ENCODE measurements at places on chromosomes 11 and 22.

DNA sequence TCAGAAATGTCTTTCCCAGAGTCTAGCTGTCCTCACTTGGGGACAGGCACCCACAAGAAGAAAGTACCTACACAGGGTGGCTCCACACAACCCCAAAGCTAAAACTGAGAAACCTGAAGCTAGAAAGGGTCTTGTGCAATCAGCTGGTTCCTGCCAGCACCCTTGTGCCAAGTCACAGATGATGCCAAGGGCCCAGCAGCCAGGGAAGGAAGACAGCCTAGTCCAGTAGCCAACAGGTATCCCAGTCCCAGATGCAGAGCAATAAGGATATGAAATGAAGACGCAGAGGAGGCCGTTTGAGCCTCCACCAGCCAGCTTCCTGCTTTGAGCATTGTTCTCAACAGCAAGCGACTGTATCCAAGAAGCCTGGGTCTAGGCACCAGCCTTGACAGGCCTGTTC is 6.1 kb downstream of the PLEKHA7 start:
- no peak for DNase-seq

- no peak for DNase-seq
Measured at GRCh38 chr22:26770624-26771023, 113.2 kb downstream of the MIAT start.

DNA sequence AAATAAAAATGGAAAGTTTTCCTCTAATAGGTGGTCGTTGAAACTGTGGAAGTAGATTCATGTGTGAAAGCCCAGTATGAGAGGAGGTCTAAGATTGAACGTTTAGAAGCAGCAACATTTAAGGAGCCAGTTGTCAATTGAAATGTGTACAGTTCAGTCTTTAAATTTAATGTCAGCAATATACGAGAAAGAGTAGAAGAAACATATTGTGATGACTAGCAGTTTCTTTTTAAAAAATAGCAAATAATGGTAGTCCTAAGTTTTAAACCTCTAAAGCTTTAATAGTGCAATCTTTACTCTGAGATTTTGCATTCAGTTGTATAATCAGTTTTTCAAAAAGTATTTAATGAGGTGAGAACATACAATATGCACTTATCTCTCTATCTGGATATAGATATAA is 44.9 kb downstream of the TMEM135 start:
- no peak for DNase-seq

GRCh38 chr22:38309614-38310517 is 7.4 kb downstream of the CSNK1E start:
- DNase-seq = no peak

DNA sequence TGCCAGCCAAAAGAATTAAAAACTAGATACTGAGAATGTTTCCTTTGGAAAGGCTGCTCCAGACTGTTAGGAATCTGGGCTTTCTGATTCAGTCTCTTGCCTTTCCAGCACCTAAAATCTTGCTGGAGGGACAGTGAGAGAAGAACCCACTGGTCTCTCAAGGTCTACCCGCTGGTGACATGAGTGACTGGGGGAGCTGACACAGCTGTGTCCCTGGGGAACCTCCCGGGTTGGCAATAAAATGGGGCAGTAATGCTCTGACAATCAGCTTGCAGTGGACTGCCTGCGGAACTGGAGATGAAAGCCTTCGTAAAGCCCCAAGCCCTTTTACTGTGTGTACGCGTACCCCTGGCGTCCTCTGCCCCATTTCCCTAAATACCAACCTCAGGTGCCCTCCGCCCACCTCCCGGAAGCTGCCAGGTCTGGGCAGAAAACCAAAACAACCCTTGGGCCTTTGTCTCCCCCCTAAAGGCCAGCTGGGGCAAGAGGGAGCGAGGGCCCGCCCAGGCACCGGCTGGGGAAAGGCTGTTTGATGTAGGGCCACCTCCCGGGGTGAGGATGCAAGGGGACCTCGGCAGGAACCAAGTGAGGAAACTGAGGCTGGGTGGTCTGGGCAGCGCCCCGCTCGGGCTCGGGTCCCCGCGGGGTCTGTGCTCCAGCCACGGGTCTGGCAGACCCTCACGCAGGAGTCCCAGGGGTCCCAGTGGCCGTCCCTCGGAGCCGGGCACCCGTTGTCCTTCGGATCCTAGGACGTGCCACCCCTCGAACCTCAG is 741 bp downstream of the CARS1 start:
- no peak for DNase-seq

- no peak for DNase-seq
Measured at GRCh38 chr11:103031834-103032233, 60.1 kb downstream of the DCUN1D5 start.

- no peak for DNase-seq
Measured at GRCh38 chr11:75333807-75334140, 17.7 kb downstream of the ARRB1 start.

- DNase-seq = no peak
Measured at GRCh38 chr11:121255473-121256125, 37.0 kb upstream of the SC5D start.

- DNase-seq = no peak
Measured at GRCh38 chr11:15627560-15627959, 512.8 kb downstream of the INSC start.

DNA sequence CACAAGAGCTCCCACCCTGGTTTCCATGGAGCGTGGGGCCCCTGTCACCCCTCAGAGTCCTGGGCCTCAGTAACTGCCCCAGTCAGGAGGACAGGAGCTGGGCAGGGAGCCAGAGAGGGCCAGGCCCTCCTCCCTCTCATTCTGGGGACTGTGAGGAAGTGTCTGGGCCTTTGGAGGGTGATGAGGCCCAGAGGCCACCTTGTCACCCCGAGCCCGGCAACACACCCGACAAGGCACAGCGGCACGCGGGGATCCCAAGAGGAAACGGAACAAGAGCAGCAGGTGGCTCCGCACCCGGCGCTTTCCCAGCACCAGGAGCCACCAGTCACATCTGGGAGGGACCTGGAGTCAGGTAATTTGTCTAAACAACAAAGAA is 72.1 kb downstream of the CELSR1 start:
- no peak for DNase-seq

DNA sequence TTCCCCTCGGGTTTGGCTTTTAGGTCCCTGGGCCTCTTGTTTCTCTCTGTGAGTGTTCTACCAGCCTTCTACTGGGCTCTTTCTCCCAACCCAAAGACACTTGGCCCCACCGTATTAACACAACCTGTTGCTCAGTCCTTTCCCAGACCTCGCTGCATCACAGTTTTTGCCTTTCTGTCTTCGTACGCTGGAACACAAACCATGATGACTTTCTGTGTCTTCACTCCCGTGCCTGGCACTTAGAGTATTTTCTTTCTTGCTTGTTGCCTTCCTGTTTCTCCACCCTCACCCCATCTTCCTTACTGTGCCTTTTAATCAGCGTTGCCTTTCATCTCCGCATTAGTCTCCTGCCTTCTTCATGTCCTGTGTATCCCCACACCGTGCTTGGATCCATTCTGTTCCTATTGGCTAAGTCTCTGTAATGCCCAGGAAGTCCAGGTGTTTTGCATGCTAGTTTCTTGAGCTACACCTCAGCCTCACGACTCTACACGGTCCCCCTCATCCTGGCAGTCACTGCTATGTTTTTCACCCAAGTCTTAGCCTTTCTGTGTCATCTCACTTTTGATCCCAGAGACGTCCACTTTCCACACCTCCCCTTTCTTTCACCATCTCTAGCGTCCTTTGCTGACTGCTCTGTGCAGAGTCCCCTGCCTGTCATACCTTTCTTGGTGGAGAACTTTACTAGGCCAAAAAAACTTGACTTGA is 1.6 kb downstream of the MARK2 start:
- no peak for DNase-seq

GRCh38 chr11:120073196-120073595 is 64.7 kb downstream of the TRIM29 start:
- DNase-seq = no peak

DNA sequence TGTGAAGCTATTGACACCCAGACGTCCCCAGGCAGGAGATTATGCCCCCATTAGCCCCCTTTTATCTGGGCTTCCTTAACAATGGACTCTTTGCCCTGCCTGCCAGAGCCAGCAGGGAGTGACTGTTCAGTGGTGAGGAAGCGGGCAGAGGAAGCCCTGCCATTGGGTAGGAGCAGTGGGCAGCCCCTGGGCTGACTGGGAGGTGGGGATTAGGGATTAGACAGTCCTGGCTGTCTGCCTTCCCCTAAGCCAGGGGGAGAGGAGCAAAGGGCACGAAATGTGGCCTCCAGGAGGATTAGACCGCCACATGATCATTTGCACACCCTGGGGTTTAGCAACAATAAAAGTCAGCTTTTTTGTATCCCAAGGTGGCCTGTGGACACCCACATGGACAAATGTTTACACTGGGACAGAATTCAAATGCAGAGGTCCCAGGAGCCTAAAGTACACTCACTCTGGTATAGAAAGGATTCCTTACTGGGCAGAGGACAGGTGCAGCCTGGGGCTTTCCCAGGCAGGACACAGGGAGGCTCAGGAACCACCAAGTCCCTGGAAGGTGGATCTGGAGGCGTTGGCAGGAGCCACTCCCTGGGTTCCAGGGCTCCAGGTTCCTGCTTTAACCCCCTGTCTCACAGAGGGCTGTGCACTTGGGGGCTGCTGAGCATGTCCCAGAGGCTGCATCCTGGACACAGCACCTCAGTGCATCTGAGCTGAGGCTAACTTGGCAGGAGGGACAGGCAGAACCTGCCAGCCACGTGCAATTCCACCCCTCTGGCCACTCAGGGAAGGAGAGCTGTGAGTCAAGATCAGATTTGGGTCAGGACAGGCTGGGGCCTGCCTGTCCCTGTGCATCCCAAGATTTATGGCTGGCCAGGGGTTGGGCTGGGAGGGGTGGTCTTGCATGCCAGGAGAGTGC is 2.1 kb downstream of the PNPLA3 start:
- DNase-seq = no peak

GRCh38 chr22:26564181-26564580 is 25.8 kb downstream of the TPST2 start:
- no peak for DNase-seq

DNA sequence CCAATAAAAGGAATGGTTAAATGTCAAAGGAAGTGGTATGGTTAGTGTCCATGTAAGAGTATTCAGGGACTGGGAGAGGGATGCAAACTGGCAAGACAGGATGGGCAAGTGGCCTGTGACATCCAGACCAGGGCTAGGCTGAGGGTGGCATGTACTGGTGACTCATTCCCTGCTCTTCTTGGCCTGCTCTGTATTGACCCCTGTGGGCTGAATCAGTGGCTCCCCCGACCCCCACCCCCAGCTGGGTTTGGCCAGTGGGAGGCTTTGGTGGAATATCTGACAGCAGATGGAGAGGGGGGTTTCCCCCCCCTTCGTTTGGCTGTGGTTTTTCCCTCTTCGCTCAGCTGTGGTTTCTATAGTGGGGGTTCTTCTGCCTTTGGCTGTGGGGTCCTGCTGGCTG is 87.7 kb downstream of the CSNK2A3 start:
- no peak for DNase-seq

All from NCI-H2227 treated with DMSO at 0.1 percent for 48 hours (cell line).